Caco-2 (cell line): ENCODE measurements at places on chromosomes 5 and 9. TPM values are rescaled to one million over a fixed set of nuclear protein-coding genes. Genes with fewer than 3 reads are reported as not detected.

The ZNF474 gene
- total RNA-seq: not detected in 2 replicates

DNA sequence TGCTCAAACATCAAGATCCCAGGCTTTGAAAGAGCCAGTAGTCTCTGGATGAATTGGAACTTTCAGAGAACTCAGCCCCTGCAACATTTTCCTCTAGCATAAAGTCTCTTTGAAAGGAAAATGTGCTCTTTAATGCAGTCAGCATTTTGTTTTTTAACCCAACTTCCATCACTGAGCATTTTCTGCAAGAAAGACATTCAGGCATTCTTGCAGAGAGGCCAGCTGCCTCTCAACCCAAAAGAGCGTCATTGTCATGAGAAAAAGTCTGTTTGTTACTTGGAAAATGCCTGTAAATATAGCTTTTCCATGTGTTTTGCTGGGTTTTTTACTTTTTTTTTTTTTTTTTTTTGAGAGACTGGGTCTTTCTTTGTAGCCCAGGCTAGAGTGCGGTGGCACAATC, 225.0 kb downstream of the ADAMTSL1 start:
- no peak for DNase-seq

- DNase-seq: no peak
These were observed 11.5 kb upstream of the C5orf58 start for GRCh38 chr5:170221327-170221741.

GRCh38 chr5:76099756-76100155, 16.6 kb downstream of the SV2C start:
- no peak for DNase-seq

- DNase-seq: no peak
These were observed 56.8 kb upstream of the TBCA start for GRCh38 chr5:77832938-77833337.

GRCh38 chr9:100756217-100756616, 178.3 kb downstream of the CAVIN4 start:
- no peak for DNase-seq

- no peak for DNase-seq
These were observed 1.1 kb downstream of the OSTF1 start for GRCh38 chr9:75089373-75089766.

- DNase-seq: peak; percentile 34
These were observed 251.4 kb downstream of the GLIS3 start for GRCh38 chr9:4048441-4048840.

DNA sequence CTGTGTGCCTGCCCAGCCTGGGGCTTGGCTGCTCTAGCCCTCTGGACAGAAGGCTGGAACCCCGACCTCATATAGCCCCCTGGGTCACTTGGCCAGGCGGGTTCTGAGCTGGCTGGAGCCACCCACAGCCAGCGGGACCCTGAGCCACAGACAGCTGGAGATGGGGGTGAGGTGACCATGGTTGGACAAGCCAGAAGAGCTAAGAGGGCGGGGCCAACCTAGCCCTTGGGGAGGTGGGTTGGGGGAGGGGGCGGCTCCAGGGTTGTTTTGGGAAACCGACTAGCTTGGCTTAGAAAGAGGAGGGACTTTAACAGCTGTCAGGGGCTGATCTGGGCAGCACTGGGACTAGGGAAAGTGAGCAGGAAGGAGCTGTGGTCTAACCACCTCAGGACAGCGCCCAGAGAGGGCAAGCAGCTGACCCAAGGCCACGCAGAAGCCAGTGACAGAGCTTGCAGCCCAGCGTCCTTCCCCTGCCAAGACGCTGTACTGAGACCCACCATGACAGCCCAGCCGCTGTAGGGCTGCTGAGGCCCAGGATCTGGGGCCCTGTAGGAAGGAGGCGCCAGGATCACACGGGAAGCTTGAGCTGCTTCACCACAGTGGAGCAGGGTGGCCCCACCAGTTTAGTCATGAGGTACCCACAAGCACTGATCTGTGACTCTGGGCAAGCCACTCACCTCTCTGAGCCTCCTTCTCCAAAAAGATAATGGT, 2.2 kb downstream of the AIF1L start:
- DNase-seq: no peak

- no peak for DNase-seq
These were observed 216.9 kb downstream of the TLE4 start for GRCh38 chr9:79788662-79789061.

The NFIL3 gene
- total RNA-seq: 13.5 and 14.9 TPM in 2 replicates

The ZNF618 gene
- 1.2 and 1.5 TPM in 2 replicates for total RNA-seq

- DNase-seq: no peak
These were observed 343.4 kb downstream of the CDK5RAP2 start for GRCh38 chr9:120236596-120236995.

- no peak for DNase-seq
These were observed 29.7 kb downstream of the DAPK1 start for GRCh38 chr9:87527211-87527916.

The PCDHB10 gene
- 0.09 TPM in 1 of 2 replicates, not detected in the other for total RNA-seq

The ARHGEF28 gene
- total RNA-seq: 4.6 and 7.5 TPM in 2 replicates

GRCh38 chr9:116717150-116717549, 30.0 kb downstream of the TRIM32 start:
- DNase-seq: no peak

DNA sequence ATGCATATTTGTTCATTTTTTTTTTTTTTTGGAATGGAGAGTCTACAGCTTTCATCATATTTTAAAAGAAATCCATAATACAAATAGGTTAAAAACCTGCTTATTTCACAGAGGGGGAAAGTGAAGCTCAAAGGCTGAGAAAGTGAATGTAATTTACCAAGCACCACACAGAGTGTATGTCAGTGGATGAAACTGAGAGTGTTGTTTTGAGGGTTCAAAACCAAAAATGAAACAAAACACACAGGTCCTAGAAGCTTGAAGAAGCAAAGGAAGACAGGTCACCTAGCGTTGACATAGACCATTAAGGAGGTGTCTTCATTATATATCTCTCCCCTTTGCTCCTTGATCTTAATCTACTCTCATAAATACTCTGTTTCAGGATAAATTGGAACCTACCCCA, 7.5 kb downstream of the NMUR2 start:
- DNase-seq: no peak

The AP3B1 gene
- total RNA-seq: 52.7 and 53.1 TPM in 2 replicates

GRCh38 chr9:79858508-79858907, 286.7 kb downstream of the TLE4 start:
- DNase-seq: no peak

DNA sequence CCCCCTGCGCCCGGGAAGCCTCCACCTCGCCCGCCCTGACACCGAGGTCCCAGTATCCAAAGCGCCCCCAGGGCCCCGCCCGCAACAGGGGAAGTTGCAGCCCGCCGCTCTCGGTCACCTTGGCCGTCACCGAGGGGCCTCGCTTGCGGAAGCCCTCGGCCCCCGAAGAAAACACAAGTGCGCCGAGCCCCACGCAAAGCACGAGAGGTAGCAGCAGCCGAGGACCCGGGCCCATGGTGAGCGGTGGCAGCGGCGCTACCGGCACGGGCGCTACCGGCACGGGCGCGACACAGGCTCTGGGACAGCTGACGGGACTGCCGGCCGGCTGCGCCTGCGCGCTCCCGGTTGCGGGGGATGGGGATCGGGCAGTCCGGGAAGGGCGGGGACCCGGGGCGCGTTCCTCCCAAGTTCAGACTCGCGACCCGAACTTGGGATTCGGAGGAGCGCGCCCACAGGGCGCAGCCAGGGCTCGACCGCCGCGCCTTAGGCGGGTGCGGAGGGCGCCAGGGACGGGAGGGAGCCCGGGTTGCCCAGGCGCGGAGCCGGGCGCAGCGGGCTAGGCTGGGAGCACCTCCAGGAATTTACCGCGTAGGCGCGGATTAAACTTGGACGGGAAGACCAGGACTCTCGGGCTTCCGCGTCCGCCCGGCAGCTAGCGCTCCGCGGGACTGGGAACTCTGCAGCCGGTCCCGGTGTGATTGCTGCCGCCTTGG, at the start of gene PPIC:
TSS of gene PPIC (minus strand) at position 335 of the 713 bp plus-strand sequence. CDS start at position 235, 100 bp downstream.
- DNase-seq: peak; percentile 92
